Stimulated activated CD4-positive, alpha-beta T cell treated with anti-CD3 and anti-CD28 coated beads, Interleukin-1b, Interleukin-23, amount 100 ng/mL, for 1 hour (primary cell): ENCODE measurements at places on chromosomes 6 and 20.
A peak's percentile ranks its signal among the peaks of the same experiment; 100 is the strongest.

GRCh38 chr20:60867589-60867988 is 384.5 kb upstream of the CDH4 start:
- DNase-seq = no peak

GRCh38 chr6:12361042-12361765 is 71.0 kb downstream of the EDN1 start:
- no peak for DNase-seq

DNA sequence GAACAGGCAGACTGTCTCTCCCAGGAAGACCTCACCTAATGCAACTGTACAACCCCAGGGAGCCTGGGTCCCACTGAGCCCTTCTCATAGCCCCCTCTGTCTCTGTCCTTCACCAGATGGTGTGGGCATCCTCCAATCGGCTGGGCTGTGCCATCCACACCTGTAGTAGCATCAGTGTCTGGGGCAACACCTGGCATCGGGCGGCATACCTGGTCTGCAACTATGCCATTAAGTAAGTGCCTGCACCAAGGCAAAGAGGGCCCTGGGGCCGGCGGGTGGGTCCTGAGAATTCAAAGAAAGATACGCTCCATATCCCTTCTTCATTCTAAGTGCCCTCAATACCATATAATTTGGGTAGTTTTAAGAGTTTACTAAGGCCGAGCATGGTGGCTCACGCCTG is 8.3 kb downstream of the R3HDML start:
- DNase-seq = no peak

DNA sequence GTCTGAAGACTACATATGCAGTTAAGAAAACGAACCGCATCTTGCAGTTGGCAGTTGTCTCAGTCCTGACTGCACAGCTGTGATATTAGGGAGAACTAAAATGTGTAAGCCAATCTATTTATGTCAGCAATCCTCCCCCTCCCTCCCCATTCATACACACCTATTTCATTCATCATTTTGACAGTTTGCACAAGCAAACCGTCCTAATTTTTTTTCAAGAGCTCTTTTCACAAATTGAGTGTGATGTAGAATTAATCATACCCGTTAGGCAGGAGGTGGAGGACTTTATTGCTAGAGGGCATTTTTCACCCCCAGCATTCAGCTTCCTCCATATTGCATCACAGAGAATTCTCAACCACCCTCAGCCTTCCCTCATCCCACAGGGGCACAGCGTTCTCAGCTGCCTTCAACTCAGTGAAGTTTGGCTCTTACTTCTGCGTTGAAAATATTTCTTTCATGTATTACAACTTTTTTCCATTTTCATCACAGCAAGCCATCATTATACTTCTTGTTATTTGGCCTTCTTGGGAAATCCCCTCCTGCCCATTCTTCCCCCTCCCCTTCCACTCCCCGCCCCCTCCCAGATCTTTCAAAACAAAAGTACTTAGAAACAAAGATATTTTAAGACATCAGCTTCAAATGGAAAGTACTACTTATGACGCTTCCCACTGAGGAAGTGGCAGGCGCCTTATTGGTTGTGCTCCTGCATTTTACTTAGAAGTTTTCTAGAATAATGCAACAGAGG is 37.5 kb downstream of the NOX3 start:
- DNase-seq = peak; percentile 56

DNA sequence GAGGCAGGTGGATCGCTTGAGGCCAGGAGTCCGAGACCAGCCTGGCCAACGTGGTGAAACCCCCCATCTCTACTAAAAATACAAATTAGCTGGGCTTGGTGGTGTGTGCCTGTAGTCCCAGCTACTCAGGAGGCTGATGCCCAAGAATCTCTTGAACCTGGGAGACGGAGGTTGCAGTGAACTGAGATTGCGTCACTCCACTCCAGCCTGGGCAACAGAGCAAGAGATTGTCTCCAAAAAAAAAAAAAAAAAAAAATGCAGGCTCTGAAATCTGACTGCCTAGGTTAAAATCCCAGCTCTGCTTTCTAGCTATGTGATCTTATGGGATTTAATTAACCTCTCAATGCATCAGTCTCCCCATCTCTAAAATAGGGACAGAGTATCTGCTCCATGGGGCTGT is 3.3 kb upstream of the TMEM217 start:
- no peak for DNase-seq

DNA sequence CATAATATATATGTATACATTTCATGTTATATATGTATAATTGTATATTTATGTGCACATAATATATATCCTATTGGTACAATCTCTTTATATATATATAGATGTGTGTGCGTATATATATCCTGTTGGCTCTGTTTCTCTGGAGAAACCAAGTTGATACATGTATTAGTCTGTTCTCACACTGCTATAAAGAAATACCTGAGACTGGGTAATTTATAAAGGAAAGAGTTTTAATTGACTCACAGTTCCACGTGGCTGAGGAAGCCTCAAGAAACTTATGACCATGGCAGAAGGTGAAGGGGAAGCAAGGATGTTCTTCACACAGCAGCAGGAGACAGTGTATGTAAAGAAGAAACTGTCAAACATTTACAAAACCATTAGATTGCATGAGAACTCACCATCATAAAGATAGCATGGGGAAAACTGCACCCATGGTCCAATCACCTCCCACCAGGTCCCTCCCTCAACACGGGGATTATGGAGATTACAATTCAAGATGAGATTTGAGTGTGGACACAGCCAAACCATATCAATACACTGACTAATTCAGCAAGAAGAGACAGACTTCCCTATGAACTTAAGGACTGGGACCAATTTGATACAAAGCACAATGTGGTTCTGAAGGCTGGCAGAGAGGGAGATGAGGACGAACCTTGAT is 14.0 kb downstream of the CST3 start:
- DNase-seq = no peak

DNA sequence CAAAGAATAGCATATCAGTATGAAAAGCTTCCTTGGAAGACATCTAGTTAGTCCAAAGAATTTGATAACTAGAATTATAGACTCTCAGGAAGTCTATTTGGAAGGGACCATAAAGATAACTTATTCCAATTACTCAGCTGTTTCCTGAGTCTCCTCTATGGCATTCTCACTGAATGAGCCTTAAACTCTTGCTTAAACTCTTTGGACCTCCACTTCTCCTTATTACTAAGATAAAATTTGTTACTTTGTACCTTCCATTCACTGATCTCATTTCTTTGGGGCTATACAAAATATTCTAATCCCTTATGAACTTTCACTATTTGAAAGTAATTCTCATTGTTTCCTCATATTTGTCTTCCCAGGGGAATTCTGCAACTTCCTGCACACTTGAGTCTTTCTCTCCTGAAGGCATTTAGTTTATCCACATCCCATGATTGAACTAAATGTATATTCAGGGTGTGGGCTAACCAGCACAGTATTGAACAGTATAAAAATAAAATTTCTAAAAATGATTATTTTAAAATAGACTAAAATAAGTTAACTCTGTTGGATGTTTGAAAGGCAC is 67.1 kb upstream of the NOTCH4 start:
- DNase-seq = no peak

- no peak for DNase-seq
Observed at GRCh38 chr6:138582573-138582972, 83.3 kb upstream of the NHSL1 start.

DNA sequence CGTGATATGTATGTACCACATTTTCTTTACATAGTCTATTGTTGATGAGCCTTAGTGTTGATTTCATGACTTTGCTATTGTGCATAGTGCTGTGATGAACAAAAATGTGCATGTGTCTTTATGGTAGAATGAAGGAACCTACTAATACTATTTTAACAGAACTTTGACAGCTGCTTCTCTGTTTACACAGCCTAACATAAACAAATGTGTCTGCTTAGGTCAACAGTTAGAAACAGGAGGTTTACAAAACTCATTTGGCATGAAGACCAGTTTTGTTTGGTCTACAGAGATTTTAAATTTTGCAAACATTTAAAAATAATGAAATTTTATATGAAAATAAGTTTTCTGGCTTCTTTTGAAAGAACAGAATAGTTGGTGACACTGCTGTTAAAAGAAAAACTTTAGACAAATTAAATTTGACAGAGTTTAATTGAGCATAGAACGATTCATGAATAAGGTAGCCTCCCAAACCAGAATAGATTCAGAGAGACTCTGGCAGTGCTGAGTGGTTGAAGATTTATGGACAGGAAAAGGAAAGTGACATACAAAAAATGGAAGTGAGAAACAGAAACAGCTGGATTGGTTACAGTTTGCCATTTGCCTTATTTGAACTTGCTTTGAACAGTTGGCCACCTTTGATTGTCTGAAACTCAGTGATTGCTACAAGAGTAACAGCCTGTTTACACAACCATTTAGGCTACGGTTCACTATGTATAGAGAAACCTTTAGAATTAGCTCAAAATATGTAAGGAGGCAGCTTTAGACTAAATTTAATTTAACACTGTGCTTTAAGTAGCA is 715.8 kb upstream of the HS3ST5 start:
- DNase-seq = no peak

DNA sequence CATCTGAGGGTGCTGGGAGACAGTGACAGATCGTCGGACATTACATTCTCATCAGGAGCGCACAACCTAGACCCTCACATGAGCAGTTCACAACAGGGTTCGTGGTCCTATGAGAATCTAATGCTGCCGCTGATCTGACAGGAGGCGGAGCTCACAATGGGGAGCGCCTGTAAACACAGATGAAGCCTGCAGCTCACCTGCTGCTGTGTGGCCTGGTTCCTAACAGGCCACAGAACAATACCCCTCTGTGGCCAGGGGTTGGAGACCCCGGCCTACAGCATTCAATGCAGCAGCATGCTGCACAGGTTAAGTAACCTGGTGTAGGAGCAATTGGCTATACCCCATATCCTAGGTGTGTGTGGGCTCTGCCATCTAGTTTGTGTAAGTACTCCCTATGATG is 19.5 kb downstream of the ANKRD60 start:
- no peak for DNase-seq

DNA sequence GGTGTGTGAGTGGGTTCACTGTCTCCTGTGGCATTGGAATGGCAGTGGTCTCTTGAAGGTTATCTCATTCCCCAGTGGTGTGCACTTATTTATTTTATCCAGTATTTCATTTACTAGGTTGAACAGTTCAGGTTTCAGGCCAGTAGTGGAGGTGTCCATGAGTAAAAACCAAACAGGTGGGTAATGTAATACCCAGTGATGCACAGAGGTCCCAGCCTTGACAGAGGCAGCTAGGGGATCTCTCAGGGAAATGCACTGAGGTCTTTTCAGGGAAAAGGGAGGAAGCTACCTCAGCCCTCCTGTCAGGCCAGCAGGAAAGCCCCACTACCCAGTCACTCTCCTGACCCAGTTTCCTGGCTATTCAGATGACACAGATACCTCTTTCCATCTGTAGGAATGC is 403.6 kb downstream of the UTRN start:
- DNase-seq = no peak

GRCh38 chr20:38466983-38467382 is 5.7 kb upstream of the RALGAPB start:
- no peak for DNase-seq

DNA sequence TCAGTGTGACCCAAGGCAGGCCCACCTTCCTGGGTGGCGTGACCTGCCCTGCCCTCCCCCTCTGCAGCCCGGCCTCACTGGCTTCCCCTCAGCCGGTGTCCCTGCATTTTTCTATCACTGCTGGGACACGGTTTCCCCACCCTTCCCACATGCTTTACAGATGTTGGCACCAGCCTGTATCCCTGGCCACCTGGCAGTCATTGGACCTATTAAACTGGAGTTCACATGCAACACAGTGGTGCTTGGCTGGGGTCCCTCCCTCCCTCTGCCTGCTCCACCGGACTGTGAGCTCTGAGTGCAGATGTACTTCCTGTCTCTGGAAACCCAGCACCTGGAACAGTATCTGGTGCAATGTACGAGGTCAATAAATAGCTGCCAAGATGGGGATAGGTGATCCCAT is 25.5 kb upstream of the STX16 start:
- no peak for DNase-seq

- no peak for DNase-seq
Observed at GRCh38 chr6:148790817-148791216, 44.0 kb downstream of the UST start.

- no peak for DNase-seq
Observed at GRCh38 chr20:2692036-2692885, at the start of gene EBF4. TSS of gene EBF4 (plus strand) at chr20:2692780. CDS start at chr20:2693646, 866 bp downstream.

DNA sequence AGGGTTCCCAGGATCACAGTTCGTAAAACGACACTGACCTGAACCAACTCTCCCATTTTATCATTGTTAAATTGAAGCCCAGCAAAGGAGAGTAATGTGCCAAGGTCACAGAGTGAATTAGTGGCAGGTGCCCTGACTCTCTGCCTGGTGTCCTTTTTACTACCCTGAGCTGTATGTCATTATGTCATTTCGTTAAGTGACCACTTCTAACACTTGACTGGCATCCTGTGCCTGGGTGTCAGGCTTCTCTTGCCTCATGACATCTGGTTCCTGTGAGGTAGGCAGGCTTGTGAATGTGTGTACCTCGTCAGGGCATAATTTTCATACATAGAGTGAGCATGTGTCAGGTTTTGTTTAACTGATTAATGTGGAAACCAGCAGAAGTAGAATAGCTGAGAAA is 48.6 kb downstream of the RALY start:
- DNase-seq = no peak

DNA sequence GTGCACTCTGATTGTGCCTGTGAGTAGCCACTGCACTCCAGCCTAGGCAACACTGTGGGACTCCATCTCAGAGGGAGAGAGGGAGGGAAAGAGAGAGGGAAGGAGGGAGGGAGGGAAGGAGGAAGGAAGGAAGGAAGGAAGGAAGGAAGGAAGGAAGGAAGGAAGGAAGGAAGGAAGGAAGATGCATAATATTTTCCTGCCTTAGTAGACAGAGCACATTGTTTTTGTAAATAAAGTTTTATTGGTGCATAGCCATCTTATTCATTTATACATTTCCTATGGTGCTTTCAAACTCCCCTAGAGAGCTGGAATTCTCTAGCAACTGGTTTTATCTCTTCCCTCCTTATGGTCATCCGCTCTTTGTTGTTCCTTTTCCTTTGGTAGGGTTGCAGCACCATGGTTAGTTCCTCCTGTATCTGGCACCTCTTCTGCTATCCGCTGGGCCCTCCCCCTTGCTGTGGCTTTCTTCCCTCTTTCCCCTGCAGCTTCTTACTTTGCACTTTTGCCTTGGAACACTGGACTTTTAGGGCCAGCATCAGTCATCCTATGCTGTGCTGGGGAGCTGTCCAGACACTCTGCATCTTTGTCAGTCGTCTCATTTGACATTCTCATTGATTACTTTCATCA is 20.2 kb downstream of the GPR6 start:
- DNase-seq = no peak

DNA sequence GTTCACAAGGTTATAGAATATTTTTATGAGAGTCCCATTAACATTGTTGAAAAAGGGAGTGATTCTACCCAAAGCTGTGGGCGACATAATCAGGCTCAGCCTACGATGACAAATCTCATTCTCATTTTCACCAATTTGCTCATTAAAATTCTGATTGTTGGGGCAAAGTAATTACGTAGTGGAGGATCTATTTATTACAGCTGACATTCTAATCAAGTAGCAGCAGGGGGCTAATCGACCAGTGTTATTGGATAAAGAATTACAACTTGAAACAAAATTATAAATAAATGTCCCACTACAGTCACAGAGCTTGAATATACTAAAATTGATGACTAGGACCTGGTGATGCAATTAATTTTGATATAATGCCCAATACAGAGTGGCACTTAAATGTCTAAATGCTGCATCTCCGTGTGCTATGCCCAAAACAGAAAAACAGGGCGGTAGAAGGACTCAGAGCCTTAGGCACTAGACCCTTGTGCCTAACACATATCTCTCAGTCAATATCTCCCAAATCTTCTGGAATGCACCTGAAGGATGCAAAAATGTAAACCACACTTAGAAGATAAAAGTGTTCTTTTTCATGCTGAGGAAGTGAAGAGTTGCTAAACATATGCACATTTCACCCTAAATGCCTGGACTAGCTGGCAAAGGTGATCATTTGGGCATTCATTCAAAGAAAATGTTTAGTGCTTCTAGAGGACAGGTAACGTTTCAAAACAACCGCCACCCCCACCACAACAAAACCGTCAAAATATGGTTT is 88.3 kb downstream of the CD24 start:
- DNase-seq = no peak
